ENCODE measurements at places on chromosomes 1 and 21.

GRCh38 chr1:181060066-181060465, 26.3 kb downstream of the MR1 start:
- no peak for DNase-seq

- no peak for DNase-seq
These were observed 18.3 kb upstream of the MMEL1 start for GRCh38 chr1:2650967-2651645.

DNA sequence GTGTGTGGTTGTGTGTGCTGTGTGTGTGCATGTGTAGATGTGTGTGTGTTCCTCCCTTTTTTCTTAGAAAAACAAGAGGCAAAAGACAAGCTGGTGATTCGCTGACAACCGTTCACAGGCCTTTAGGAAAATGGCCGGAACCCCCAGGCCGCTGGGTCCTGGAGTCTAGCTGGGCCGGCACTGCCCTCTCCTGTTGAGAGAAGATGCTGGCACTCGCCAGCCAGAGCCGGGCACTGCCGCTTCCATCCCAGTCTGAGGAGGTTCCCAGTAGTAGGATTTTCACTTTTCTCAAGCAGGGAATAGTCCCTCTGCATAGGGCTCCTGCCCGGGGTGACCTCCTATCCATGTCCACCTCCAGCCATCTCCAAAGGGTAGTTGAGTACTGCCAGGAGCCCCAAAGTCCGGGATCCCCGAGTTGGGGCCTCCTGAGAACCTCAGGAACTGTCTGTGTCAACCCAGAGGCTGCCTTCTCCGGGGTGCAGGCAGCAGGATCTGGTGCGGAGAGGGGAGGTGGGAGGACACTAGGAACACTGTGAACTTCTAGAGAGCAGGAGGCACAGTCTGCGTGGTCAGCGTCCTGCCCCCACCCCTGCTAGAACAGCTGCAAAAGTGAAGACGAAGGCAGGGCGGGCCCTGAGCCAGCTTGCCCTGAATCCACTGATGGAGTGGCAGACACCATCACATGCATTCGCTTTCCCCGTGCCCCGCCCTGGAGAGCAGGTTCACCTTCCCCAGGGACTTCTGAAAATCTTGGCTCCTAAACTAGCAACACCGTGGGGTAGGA, 44.1 kb upstream of the ARHGEF16 start:
- peak; percentile 62 for DNase-seq

DNA sequence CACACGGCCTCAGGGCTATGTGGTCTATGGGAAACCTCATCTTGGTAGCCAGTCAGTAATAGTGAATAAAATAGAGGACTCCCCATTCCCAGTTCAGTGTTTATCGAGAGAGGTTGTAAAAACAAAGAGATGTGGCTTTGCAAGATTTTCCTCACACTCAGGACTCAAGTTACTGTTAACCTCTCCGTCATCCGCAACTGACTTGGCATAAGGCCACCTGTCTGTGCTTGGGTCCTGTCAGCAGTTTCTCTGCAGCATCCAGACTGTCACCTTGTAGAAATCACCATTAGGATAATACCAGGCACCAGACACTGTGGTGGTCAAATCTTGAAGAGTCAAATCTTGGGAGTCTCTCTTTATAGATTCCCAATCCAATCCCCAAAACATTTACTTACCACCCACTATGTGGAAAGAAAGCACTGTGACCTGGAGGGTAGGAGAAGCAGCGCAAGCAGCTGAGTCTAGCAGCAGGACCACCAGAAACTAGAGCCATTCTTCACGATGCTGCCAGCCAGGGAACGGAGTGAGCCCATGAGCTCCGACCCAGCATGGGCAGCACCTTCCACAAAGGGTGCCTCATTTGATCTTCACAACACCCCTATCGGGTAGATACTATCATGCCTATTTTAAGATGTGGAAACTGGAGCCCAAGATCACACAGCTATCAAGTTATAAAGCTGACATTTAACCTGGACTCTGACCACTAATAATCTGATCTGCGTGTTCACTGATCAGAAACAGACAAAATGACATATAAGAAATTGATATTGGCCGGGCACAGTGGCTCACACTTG, 5.6 kb upstream of the GPR25 start:
- DNase-seq: no peak

- DNase-seq: no peak
These were observed 80.8 kb downstream of the OBSCN start for GRCh38 chr1:228288536-228289238.

GRCh38 chr1:207423560-207424292, 30.4 kb upstream of the CR2 start:
- no peak for DNase-seq

DNA sequence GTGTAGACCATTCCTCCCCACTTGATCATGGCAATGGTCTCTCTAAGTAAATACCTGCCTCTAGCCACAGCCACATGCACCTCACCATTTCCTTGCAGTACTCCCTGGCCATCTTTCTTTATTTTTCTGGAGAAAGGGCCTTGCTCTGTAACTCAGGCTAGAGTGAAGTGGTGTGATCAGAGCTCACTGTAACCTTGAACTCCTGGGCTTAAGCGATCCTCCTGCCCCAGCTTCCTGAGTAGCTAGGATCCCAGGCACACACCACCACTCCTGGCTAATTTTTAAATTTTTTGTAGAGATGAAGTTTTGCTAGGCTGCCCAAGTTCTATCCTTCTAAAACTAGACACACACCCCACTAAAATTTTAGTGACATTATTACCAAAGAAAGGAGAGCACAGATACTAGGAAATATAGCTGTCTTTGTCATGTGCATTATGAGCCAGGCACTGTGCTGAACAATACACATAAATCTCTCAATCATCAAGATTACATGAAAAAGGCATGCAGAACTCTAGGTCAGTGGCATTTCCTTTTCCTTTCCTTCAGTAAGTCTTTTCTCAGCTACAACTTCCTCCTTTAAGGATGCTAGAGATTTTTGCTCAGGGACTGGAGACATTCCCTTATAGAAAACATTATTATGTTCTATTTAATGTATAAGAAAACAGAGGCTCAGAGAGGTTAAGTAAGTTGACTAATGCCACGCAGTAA, 95.0 kb upstream of the SERBP1 start:
- DNase-seq: no peak

Data from HT-29 (cell line).